Osteocyte (in vitro differentiated cells): ENCODE measurements at places on chromosomes 1 and 21.

- H3K36me3 ChIP-seq = peaks cover 43% of the 10 kb centered on the region
- H3K4me3 ChIP-seq = no peak overlapping the region
- H3K27ac ChIP-seq = no peak overlapping the region
Measured at GRCh38 chr1:229495782-229496181, 12.4 kb downstream of the NUP133 start.

- no peak overlapping the region for H3K27ac ChIP-seq
- peaks cover 3% of the 10 kb centered on the region for H3K27me3 ChIP-seq
- no peaks in the 10 kb centered on the region for H3K4me1 ChIP-seq
- no peaks in the 10 kb centered on the region for H3K36me3 ChIP-seq
- H3K4me3 ChIP-seq = no peak overlapping the region
Measured at GRCh38 chr1:108075055-108075454, 110.1 kb upstream of the VAV3 start.

DNA sequence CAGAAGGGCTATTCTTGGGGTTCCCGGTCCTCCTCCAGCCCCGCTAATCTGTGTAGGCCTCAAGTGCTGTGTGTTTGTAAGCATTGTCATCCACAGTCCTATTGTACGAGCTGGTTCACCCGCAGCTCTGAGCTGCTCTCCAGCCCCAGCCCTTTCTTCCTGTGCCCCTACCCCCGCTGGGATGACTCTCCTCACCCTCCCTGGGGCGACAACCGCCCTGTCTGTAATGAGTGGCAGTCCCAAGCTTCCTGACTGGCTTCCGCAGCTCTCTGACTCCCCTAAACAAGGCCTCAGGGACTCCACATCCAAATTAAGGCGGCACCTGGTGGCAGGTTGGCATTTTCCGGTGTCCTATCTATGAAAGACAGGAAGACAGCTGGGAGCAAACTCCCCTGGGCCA, 45.8 kb downstream of the TFF3 start:
- H3K4me1 ChIP-seq = peaks cover 42% of the 10 kb centered on the region
- H3K36me3 ChIP-seq = no peaks in the 10 kb centered on the region
- DNase-seq = no peak
- peak overlapping the region; percentile 4 for H3K27ac ChIP-seq

GRCh38 chr1:3359351-3359750, 95.1 kb upstream of the ARHGEF16 start:
- no peak for DNase-seq
- peaks cover 14% of the 10 kb centered on the region for H3K4me1 ChIP-seq
- H3K27ac ChIP-seq = no peak overlapping the region
- H3K4me3 ChIP-seq = no peak overlapping the region
- H3K27me3 ChIP-seq = peaks cover 17% of the 10 kb centered on the region
- H3K36me3 ChIP-seq = no peaks in the 10 kb centered on the region

GRCh38 chr1:201095581-201095980, 16.6 kb downstream of the CACNA1S start:
- no peak overlapping the region for H3K4me3 ChIP-seq
- H3K27ac ChIP-seq = no peak overlapping the region
- peaks cover 15% of the 10 kb centered on the region for H3K27me3 ChIP-seq
- no peak for DNase-seq
- no peaks in the 10 kb centered on the region for H3K36me3 ChIP-seq

DNA sequence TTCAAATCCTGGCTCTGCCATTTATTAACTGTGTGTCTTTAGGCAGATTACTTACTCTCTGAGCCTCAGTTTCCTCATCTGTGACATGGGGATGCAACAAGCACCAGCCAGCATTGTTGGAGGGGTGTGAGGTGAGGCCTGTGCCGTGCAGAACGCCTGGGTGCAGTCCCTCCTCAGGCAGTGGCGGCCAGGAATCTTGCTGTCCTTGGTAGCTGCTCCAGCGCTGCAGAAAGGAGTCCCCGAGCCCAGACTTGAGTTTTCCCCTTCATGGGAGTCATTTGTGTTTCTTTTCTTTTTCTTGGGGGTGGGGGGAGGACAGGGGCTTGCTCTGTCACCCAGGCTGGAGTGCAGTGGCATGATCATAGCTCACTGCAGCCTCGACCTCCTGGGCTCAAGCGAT, 46.6 kb downstream of the DISP3 start:
- no peak overlapping the region for H3K27ac ChIP-seq
- no peaks in the 10 kb centered on the region for H3K36me3 ChIP-seq
- H3K27me3 ChIP-seq = no peaks in the 10 kb centered on the region
- no peak overlapping the region for H3K4me3 ChIP-seq

DNA sequence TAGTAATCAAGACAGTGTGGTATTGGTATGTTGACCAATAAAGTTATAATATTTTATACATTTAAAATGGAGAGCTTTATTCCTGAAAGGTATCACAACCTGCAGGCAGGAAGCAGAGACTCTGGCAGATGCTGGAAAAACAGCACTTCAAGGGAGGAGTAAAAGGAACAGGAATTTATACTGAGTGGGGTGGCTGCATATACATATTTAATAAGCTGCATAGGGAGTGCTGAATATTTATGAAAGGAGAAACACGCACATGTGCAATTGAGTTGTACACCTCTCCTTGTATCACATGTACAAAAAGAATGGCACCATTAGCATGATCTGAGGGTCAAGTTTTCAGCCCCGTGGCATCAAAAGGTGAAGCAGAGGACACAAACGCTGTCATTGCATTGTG, 104.9 kb upstream of the PAXBP1 start:
- DNase-seq = no peak
- no peaks in the 10 kb centered on the region for H3K36me3 ChIP-seq
- peaks cover 20% of the 10 kb centered on the region for H3K27me3 ChIP-seq
- no peak overlapping the region for H3K27ac ChIP-seq
- no peak overlapping the region for H3K4me3 ChIP-seq
- H3K4me1 ChIP-seq = no peaks in the 10 kb centered on the region

DNA sequence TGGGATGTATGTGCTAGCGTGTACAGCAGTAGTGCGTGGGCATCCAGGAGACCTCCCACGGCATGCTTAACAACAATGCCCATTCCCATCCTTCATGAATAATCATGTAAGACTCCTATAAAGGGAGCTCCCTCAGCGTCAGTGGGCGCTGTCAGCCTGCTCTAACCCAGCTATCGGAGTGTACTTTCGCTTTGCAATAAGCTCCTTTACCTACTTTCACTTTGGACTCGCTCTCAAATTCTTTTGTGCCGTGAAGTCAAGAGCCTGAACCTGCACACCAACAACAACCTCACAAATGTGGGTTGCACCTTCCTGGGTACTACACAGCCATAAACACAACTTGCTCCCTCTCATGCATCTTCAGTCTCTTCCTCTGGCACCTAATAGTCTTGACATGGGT, 114.8 kb upstream of the PAXBP1 start:
- H3K27ac ChIP-seq = no peak overlapping the region
- no peak for DNase-seq
- peaks cover 18% of the 10 kb centered on the region for H3K27me3 ChIP-seq

GRCh38 chr1:4563586-4563985, 90.8 kb upstream of the AJAP1 start:
- H3K27me3 ChIP-seq = no peaks in the 10 kb centered on the region
- H3K4me3 ChIP-seq = no peak overlapping the region
- no peak overlapping the region for H3K27ac ChIP-seq
- no peaks in the 10 kb centered on the region for H3K36me3 ChIP-seq
- no peak for DNase-seq

GRCh38 chr1:220225957-220226356, 46.3 kb downstream of the RAB3GAP2 start:
- no peak overlapping the region for H3K4me3 ChIP-seq
- no peaks in the 10 kb centered on the region for H3K27me3 ChIP-seq
- peaks cover 2% of the 10 kb centered on the region for H3K4me1 ChIP-seq
- peaks cover 21% of the 10 kb centered on the region for H3K36me3 ChIP-seq
- DNase-seq = no peak

DNA sequence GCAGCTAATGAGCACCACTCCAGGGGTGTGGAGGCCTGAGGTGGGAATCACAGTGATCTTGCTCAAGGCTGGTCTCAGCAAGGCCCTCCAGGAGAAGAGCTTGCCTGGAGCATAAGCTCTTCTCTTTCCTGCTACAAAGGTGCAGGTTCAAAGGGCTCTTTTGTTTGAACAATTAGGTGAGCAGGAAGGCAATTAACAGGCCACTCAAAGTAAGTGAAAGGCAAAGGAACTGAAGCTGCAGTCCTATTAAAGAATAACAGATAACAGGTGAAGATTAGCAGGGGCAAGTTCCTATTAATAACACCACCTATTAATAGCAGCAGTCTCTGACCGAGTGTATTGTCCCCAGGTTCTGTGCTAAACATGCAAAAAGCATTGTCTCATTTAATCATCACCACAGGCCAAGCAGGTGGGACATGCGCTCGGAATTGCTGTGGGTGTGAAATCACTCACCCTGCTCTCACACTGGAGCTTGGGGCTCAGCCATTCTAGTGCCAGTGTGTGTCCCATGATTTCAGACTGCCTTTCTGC, 113.8 kb downstream of the RHOU start:
- no peak overlapping the region for H3K27ac ChIP-seq
- H3K36me3 ChIP-seq = no peaks in the 10 kb centered on the region
- no peaks in the 10 kb centered on the region for H3K4me1 ChIP-seq
- no peak overlapping the region for H3K4me3 ChIP-seq

GRCh38 chr1:29934255-29934772, 698.0 kb downstream of the PTPRU start:
- H3K4me3 ChIP-seq = no peak overlapping the region
- H3K27me3 ChIP-seq = no peaks in the 10 kb centered on the region
- H3K4me1 ChIP-seq = no peaks in the 10 kb centered on the region
- no peak overlapping the region for H3K27ac ChIP-seq
- DNase-seq = no peak
- no peaks in the 10 kb centered on the region for H3K36me3 ChIP-seq

GRCh38 chr1:230824919-230825721, 43.2 kb downstream of the C1orf198 start:
- peaks cover 69% of the 10 kb centered on the region for H3K4me1 ChIP-seq
- H3K27ac ChIP-seq = peak overlapping the region; percentile 85
- H3K36me3 ChIP-seq = no peaks in the 10 kb centered on the region
- H3K27me3 ChIP-seq = no peaks in the 10 kb centered on the region
- DNase-seq = peak; percentile 60

DNA sequence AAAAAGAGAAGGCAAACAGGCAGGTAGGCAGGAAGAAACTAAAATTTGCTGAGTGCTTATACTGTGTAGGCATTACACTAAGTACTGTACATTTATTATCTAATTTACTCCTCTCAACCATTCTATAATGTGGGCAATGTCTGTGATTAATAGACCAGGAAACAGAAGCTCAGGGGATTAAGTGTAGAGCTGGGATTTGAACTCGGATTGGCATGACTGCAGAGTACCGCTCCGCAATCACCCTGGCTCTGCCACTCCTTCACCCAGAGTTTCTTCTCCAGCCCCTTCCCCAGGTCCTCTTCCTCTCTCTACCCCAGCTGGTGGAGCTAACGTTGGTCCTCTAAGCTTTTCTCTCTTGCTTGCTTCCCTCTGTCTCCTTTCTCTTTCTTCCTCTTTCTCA, 11.5 kb upstream of the S100A2 start:
- no peak overlapping the region for H3K27ac ChIP-seq
- H3K4me3 ChIP-seq = no peak overlapping the region
- no peaks in the 10 kb centered on the region for H3K27me3 ChIP-seq
- H3K4me1 ChIP-seq = peaks cover 23% of the 10 kb centered on the region
- H3K36me3 ChIP-seq = no peaks in the 10 kb centered on the region

DNA sequence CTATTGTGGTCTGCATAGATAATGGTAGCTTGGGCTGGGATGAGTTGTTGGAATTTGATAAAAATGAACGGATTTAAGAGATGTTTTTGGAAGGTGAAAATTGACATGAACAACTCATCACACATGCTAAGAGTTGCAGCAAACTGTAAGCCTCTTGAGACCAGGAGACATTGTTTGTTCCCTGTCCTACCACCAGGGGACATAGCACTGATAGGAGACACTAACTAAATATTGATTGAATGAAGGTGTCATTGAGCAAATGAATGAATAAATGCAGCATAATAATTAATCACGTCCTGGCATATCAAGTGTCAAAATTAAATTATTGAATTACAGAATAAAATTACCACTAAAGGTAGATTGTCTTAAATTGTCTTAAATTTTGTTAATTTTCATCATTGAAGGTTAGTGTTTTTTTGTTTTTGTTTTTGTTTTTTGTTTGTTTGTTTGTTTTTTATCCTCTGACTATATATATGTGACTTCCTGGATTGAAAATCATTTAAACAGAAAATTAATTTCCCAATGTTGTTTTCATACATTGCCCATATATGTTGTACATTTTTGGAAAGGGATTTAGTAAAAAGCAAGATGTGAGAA, 285.3 kb upstream of the C1orf105 start:
- H3K27me3 ChIP-seq = no peaks in the 10 kb centered on the region
- H3K36me3 ChIP-seq = peaks cover 25% of the 10 kb centered on the region
- H3K27ac ChIP-seq = peak overlapping the region; percentile 90
- H3K4me3 ChIP-seq = no peak overlapping the region
- H3K4me1 ChIP-seq = peaks cover 55% of the 10 kb centered on the region
- no peak for DNase-seq

- peaks cover 11% of the 10 kb centered on the region for H3K27me3 ChIP-seq
- no peaks in the 10 kb centered on the region for H3K36me3 ChIP-seq
- no peak overlapping the region for H3K4me3 ChIP-seq
- H3K27ac ChIP-seq = no peak overlapping the region
- H3K4me1 ChIP-seq = no peaks in the 10 kb centered on the region
- DNase-seq = no peak
Measured at GRCh38 chr1:229572286-229572685, 13.8 kb upstream of the ABCB10 start.

GRCh38 chr1:79599257-79599656, 592.7 kb upstream of the ADGRL4 start:
- no peak for DNase-seq
- H3K4me3 ChIP-seq = no peak overlapping the region
- H3K27ac ChIP-seq = no peak overlapping the region

- no peaks in the 10 kb centered on the region for H3K4me1 ChIP-seq
- no peak overlapping the region for H3K4me3 ChIP-seq
- DNase-seq = no peak
- no peak overlapping the region for H3K27ac ChIP-seq
- no peaks in the 10 kb centered on the region for H3K27me3 ChIP-seq
Measured at GRCh38 chr1:19775831-19776230, 23.9 kb downstream of the TMCO4 start.

DNA sequence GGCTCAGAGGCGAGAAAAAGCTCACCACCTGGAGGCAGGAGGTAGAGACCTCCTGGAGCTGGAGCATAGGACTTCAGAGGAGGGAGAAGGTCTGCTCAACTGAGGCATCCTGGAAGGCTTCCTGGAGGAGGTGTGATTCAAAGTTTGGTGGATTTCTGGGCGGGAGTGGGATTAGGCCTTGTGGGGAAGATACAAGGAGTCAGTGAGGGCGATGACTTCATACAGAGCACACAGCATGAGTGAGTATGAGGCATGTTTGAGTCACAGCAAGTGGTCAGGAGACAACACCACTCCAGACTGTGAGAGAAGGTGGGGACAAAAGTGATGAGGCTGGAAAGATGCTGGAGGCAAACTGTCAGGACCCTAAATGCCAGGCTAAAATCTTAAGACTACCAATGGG, 77.6 kb downstream of the MATN1 start:
- H3K4me3 ChIP-seq = no peak overlapping the region
- peaks cover 30% of the 10 kb centered on the region for H3K27me3 ChIP-seq
- DNase-seq = no peak
- no peaks in the 10 kb centered on the region for H3K36me3 ChIP-seq
- no peak overlapping the region for H3K27ac ChIP-seq

GRCh38 chr1:18776777-18777176, 82.7 kb downstream of the TAS1R2 start:
- no peaks in the 10 kb centered on the region for H3K27me3 ChIP-seq
- no peak overlapping the region for H3K4me3 ChIP-seq
- H3K36me3 ChIP-seq = no peaks in the 10 kb centered on the region
- no peak overlapping the region for H3K27ac ChIP-seq

- no peak for DNase-seq
- peak overlapping the region; percentile 69 for H3K4me3 ChIP-seq
- H3K36me3 ChIP-seq = peaks cover 2% of the 10 kb centered on the region
- H3K4me1 ChIP-seq = peaks cover 12% of the 10 kb centered on the region
- H3K27ac ChIP-seq = no peak overlapping the region
- no peaks in the 10 kb centered on the region for H3K27me3 ChIP-seq
Measured at GRCh38 chr1:44842486-44842861, 579 bp downstream of the PTCH2 start.
